ENCODE measurements at places on chromosomes 13 and 19.

- no peak for DNase-seq
Measured at GRCh38 chr19:16303755-16304154, 20.9 kb upstream of the KLF2 start.

DNA sequence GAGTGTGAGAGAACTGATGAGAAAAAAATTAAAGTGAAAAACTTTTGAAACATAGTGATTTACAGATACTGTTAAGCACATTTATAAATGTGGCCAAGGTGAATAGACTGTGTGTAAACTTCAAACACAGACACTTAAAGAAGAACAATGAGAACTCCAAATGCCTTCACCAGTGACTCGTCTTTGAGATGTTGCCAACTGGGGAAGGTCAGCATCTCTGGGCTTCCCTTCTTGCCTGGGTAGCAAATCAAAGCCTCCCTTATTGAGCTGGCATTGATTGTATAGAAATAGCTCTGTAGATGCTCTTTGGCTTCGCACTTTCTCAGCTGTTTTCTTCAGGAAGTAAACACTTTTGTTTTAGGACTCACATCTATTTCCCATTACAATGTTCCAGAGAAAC is 177.3 kb upstream of the SGCG start:
- DNase-seq, result no peak

DNA sequence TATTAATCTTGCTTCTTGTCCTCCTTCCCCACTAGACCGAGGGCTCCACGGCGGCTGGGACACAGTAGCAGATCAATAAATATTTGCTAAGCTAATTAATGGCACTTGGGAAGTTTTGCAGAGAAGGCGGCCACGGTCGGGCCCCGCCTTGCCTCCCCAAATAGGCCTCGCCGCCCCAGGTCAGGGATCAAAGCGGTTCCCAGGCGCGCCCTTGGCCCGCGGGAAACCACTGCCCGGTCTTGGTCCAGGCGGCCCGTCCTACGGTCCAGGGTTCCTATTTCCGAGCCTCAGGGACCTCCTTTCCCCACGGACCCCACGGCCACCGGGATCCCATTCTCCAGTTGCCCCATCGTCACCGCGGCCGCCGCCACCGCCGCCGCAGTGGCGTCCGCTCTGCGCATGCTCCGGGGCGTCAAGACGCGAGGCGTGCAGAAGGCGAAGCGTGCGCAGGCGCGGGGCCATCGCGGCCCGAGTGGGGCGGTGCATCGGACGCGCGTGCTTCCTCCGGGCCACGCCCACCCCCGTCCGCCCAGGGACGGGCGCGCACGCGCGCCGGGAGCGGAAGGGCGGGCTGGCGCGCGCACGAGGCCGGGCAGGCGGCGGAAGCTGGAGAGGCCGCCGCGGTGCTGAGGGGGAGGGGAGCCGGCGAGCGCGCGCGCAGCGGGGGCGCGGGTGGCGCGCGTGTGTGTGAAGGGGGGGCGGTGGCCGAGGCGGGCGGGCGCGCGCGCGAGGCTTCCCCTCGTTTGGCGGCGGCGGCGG is at the start of gene SMARCA4:
Gene SMARCA4, plus strand, starts transcription at position 717 of the 759 bp plus-strand sequence. CDS start 23,122 bp downstream, outside the sequence.
- DNase-seq, result peak; percentile 93

GRCh38 chr13:50119591-50119990 is 104.3 kb downstream of the KCNRG start:
- no peak for DNase-seq

DNA sequence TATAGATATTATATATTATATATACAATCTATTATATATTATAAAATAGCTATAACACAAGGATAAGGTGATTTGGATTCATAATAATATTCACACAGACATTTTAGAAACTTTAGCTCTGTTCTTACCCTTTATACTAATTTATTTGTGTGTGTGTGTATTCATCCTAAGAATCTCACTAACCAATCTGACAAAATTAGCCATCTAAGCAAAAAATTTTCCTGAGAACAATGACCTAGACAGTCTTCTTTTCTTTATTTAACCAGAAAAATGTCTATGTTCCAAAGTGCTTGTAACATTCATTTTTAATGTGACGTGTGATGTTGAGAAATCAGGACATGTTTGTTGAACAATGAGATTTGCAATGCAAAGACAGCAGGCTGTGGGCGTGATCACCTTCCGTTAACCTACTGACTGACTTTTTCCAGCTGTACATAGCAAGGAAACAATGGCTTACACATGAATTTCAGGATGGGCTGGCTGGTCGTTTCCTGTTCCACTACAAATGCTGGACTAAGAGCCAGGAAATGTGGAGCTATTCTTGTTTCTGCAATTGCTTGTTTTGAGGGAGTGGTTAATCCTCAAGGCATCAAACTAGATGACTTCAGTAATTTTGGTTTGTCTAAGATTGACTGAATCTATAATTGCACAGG is 634.6 kb upstream of the ARGLU1 start:
- no peak for DNase-seq

GRCh38 chr13:108026680-108027410 is 188.5 kb downstream of the LIG4 start:
- no peak for DNase-seq

- DNase-seq, result no peak
Measured at GRCh38 chr13:36973621-36974295, 25.4 kb downstream of the ALG5 start.

GRCh38 chr19:30882411-30883005 is 466.7 kb downstream of the TSHZ3 start:
- DNase-seq, result no peak

DNA sequence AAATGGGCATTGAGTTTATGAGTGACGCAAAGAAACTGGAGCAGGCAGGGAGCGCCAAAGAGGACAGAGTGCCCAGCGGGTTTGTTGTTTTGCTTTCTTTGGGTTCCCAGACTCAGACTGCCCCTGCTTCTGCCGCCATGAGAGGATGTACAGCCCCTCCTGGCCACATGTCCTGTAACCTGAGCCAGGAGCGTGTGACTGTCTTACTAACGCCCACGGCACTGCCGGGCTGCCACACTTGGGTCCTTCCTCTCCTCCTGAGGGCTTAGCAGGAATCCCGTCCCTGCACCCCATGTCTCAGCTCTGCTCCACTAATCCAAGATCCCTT is 80.5 kb downstream of the GPR12 start:
- no peak for DNase-seq

- no peak for DNase-seq
Measured at GRCh38 chr19:16446108-16446723, 25.6 kb downstream of the EPS15L1 start.

DNA sequence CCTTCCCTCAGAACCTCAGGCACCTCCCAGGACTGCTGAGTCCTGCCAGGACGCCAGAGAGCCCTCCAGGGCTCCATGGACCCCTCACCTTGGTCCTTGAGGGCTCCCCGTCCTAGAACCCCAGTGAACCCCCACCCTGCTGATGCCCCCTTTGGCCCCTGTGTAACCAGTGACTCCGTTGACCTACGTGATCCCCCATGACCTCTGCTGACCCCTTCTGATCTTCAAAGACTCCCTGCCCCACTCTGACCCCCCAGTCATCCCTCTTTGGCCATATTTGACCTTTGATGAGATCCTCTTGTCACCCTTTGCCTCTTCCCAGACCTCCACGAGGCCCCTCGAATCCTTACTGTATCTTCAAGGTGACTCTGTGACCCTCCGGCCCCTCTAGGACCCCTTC is 91.3 kb downstream of the MAP4K1 start:
- DNase-seq, result no peak

- DNase-seq, result no peak
Measured at GRCh38 chr13:41056194-41056593, 5.1 kb upstream of the WBP4 start.

DNA sequence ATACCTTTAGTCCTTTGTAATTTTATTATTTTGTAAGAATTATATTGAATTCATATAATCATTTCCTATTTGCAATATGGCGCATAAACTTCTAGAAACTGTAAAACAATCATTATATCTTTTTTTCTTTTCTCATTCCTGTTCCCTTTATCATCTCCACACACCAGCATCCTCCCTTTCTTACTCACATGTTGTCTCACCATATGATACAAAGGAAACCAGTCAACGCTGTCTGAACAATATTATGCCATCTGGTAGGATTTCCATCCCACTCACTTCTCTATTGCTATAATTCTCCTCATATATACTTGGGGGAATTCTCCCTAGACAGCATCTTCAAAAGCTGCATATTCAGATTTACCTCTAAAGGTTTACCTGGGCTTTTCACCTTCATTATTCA is 389.8 kb downstream of the NDFIP2 start:
- DNase-seq, result no peak
